ENCODE measurements at places on chromosomes 12 and 14.
A peak's percentile ranks its signal among the peaks of the same experiment; 100 is the strongest.

- no peak for DNase-seq
These were observed 13.5 kb downstream of the SLC11A2 start for GRCh38 chr12:51012570-51013236.

DNA sequence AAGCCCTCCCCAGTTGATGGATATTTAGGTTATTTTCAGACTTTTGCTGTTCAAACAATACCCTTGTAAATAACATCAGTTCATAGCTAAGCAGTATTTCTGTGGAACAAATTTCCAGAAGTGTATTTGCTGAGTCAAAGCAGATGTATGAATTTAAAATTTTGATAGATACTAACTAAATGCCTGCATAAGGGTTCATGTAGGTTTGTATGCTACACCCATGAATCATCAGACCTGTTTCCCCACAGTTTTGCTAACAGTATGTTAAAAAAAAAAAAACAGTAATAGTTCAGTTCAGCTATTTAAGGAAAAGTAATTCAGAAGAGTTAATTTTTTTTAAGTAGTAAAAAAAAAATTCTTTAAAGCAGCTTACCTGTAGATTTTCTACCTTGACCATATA, 236.1 kb upstream of the DIO2 start:
- DNase-seq: no peak

GRCh38 chr14:76083796-76084765, 67.6 kb upstream of the GPATCH2L start:
- no peak for DNase-seq

- no peak for DNase-seq
These were observed 174.5 kb downstream of the TTC7B start for GRCh38 chr14:90641615-90642243.

DNA sequence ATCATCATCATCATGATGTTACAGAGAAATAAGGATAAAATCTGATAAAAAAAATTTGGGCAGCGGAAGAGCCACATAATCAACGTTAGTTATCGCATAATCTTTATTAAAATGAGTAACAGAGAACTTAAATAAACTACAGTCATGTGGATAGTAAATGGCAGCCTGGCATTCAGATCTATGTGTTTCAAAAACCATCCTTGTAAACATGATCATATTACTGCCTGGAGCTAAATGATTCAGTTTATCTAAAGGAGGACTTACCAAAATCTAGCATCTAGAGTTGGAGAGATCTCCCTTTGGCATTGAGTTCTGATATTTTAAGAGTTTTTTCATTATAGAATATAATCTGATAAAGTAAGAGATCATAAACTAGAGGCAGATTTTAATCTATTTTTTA, 200.1 kb upstream of the MGAT4C start:
- no peak for DNase-seq

DNA sequence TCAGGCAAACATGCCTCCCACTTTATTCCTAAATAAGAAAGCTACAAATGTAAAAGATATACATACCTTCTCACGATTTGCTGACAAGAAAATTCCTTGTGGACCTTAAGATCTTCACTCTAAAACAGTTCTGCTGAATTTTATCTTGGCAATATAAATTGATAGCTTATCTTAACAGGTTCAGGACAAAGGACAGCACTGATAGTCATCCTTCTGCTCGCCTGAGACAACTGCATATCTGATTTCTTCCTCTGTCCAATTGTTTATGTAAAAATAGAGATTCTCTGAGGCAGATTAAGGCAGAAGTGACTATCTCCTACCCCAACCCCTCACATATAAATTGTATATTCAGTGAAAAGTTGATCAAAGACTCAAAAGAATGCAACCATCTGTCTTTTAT, 44.9 kb downstream of the CAPZA3 start:
- DNase-seq: no peak

DNA sequence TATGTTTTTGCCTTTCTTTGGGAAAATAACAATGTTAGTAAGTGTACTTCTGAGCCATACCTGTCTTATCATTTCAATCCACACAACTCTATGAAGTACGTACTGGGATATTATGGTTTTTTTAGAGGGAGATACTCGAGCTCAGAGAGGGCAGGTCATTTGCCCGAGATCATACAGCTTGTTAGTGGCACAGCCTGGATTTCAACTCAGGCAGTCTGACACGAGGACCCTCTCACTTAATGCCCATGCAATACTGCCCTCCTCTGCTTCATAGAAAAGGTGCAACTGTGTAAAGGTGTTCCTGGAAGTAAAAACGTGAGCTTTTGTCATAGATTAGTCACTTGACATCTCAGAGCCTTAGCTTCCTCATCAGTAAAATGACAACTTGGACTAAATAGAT, 128.0 kb downstream of the NDUFA12 start:
- DNase-seq: no peak

- no peak for DNase-seq
These were observed 8.9 kb downstream of the ASCL1 start for GRCh38 chr12:102966200-102966863.

DNA sequence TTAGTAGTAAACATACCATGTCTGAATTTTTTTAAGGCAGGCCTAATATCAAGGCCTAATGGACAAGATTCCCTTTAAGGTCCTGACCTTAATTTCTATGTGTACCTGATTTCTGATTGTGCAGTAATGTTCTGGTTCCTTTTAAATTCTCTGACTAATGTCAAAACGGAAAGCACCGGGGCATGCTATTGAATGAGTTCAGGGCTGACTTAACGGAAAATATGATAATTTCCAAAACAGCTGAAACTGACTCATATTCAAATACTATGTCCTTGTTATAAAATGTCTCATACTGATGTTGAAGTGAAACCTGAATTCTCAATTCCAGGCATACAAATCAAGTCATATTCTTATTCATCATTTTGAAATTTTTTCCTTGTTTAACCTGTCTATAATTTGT, 6.7 kb downstream of the TAS2R43 start:
- no peak for DNase-seq

DNA sequence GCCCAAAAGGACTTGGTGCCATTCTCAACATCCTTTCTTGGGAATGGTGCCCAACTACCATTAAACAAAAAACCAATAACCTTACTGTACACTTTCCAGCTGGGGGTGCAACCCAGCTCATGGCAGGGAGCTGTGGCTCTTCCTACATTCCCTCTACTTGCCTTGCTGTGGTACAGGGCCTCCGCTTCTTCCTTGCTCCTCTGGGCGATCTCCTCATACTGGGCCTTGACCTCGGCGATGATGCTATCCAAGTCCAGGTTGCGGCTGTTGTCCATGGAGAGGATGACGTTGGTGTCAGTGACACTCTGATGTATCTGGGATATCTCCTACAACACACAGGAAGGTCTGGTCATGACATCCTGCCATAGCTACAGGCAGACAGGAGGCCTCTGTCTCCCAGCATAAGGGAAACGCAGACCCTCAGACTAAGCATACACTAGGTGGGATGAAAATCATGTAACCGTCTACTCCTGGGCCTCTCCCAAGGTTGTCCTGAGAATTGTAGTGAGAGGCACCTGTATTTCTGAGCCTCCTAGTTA, 3.9 kb downstream of the KRT2 start:
- DNase-seq: no peak

DNA sequence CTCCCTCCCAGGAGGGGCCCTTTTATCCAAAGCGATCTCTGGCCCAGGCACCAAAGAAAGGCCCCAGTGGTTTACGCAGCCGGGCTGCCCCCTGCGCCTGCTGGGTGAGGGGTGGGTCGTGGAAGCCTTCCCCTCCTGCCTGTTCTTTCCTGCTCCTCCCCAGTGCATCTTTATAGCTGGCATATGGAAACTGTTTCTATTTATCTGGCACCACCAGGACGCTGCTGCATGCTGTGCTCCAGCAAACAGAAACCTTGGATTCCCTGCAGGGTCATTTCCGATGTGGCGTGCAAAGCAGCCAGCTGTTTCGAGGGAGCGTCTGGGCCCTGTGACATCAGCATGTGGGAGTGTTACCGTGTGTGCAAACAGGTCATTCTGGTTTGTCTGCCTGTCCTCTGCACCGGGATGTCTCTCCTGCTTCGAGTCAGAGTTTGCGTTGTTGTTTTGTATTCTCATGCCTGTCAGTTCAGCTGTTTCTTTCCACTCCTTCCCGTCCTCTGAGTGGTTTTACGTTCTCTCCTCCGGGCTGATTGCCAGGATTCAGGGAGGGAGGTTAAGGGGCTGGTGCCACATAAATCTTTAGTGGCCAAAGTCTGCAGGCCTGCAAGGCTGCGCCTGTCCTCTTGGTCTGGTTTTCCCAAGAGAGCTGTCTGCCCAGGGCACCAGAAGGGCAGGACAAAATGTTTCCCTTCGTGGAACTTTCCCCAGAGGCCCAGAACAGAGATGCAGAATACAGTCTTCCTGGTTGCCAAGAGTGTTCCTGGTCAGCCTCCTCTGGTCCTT, 24.6 kb downstream of the TPCN1 start:
- DNase-seq: no peak

DNA sequence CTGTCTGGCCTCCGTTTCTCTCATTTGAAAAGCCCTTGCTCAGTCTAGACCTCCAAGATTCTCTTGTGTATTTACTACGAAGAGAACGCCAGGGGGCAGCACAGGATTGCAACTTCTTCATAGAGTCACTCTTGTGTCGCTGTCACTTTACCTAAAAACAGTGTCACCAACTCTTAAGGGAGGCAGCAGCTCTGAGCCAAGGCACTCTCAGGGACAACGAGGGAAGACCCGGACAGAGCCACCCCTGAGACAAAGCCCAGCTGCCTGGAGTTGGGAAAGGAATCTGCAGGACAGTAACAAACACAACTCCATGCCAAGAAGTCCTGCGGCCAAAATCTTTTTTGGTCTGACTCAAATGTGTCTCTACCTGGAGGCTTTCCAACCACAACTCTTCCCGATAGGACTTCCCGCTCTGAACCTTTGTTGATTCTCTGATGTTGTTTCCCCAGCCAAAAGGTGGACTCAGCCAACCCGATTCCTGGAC, 9.6 kb upstream of the RPAP3 start:
- DNase-seq: peak; percentile 79

GRCh38 chr14:77805706-77806105, 5.8 kb downstream of the ADCK1 start:
- DNase-seq: no peak

- no peak for DNase-seq
These were observed 170.3 kb downstream of the KCNA5 start for GRCh38 chr12:5213990-5214389.

- no peak for DNase-seq
These were observed 218.4 kb upstream of the FAR2 start for GRCh38 chr12:28930704-28931103.

DNA sequence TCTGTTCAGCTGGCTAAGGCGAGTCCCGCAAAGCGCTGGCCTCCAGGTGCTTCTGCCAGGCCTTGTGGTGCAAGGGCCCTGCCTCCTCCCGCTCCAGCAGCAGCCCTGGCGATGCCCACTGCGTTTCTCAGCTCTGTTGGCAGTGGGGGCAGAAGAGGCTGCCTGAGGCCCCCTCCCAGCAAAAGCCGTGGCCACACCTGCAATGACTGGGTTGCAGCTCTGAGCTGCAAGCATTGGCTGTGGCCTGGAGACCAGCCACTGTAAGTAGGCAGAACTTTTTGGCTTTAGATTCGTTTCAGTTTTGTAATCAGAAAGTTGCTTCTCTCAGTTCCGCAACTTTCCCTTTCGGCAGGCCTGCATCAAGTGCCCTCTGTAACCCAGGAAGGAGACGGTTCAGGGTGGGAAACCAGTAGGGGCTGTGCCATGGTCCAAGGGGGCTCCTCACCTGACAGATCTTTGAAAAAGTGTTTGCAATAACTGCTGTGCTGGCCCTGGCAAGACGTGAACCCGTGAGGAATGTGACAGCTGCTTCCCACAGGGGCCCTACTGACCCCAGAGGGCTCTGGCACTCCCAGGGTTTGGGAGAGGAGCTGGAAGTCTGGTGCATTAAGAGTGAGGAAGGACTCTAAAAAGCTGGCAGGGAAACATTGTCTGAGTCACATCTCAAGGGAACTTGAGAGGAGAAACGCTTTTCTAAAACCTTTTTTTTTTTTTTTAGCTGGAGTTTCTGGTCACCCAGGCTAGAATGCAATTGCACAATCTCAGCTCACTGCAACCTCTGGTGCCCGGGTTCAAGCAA, 54.5 kb upstream of the MAX start:
- no peak for DNase-seq

GRCh38 chr14:75489480-75489837, 32.8 kb upstream of the BATF start:
- no peak for DNase-seq

- DNase-seq: no peak
These were observed 40.0 kb upstream of the PCNX4 start for GRCh38 chr14:60051721-60052221.

DNA sequence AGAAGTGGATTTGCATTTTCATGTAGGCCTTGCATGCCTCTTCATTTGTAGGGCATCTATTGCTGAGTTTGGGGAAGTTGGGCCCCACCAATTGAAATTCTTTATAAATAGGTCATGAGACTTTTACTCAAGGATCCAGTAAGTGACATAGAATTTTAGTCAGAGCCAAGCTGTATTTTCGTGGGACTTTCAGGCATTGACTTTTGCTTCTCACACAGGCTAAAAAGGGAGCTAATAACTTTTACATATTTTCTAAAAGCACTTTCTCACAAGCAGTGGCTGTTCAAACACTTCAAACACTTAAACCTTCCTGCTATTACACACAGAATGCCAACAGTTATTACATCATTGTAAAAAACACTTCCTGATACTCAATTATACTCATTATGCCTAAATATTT, 260.5 kb downstream of the MSRB3 start:
- DNase-seq: no peak

DNA sequence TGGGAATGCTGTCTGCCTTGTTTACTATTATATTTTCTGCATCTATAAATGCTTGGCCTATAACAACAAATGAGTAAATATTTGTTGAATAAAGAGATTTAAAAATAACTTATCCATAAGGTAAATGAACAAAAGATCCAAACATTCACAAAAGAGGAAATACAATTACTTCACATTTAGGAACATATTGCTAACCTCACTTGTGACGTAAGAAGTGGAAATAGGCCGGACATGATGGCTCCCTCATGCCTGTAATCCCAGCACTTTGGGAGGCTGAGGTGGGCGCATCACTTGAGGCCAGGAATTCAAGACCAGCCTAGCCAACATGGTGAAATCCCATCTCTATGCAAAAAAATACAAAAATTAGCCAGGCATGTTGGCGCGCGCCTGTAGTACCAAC, 25.7 kb upstream of the CKAP4 start:
- no peak for DNase-seq

GRCh38 chr14:75342762-75343599, 64.4 kb downstream of the FOS start:
- no peak for DNase-seq

GRCh38 chr12:190881-191280, 23.1 kb downstream of the SLC6A12 start:
- DNase-seq: no peak
